ENCODE measurements at places on chromosomes 6 and 20.

DNA sequence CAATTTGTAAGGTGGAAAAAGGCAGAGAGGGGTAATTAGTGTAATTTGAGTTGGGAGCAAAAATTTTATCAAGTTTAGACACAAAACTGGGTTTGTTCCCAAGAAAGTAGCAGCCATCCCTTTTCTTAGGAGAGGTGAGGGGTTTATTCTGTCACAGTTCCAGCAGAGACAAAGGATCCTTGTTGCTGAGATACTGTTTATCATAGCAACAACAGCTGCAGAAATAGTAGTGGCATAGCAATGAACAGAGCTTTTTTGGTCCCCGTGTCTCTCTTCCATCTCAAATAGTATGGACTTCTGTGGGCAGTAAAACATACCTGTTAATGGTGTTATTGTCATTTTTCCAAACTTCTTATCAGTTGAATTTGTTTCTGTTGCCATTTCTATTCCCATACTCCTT is 23.9 kb downstream of the ZKSCAN8 start:
- no peak for DNase-seq

GRCh38 chr6:96522465-96523009 is 931 bp downstream of the UFL1 start:
- no peak for DNase-seq

DNA sequence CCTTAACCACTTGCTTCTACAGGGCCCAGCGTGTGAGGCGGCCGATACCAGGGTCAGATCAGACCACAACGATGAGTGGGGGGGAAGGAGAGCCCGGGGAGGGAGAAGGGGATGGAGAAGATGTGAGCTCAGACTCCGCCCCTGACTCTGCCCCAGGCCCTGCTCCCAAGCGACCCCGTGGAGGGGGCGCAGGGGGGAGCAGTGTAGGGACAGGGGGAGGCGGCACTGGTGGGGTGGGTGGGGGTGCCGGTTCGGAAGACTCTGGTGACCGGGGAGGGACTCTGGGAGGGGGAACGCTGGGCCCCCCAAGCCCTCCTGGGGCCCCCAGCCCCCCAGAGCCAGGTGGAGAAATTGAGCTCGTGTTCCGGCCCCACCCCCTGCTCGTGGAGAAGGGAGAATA is 2.8 kb downstream of the RING1 start:
- DNase-seq = no peak

DNA sequence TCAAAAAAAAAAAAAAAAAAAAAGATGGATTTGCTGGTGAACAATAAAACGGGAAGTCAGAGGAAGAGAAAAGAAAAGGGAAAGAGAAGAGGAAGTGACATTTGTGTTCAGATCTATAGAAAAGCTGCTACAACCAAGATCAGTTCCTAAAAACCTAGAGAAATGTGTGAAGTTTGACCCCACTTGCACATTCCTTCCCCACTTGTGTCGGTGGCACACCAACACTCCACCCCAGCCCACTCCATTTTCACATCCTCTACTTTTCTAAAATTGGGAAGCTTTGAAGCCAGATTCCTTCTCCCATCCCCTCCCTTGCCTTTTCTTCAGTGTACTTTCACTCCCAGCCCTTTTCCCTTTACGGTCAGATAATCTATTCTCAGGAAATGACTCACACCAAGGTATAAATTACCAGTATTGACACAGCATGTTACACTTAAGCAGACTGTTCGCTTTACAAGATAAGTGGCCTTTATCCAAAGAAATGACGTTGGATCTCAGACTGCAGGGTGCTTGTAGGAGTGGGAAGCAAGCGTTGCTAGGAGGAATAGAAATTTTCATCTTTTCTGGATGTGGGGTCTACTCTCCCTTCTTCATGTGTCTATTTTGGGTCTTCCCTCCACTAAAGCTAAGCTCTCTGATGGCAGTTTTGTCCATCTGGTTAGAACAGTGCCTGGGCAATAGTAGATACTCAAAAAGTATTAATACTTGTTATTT is 92.5 kb upstream of the ADGRF1 start:
- no peak for DNase-seq

- DNase-seq = no peak
Measured at GRCh38 chr6:111379302-111379701, 103.7 kb downstream of the REV3L start.

GRCh38 chr6:5516036-5516435 is 254.7 kb downstream of the FARS2 start:
- DNase-seq = no peak

DNA sequence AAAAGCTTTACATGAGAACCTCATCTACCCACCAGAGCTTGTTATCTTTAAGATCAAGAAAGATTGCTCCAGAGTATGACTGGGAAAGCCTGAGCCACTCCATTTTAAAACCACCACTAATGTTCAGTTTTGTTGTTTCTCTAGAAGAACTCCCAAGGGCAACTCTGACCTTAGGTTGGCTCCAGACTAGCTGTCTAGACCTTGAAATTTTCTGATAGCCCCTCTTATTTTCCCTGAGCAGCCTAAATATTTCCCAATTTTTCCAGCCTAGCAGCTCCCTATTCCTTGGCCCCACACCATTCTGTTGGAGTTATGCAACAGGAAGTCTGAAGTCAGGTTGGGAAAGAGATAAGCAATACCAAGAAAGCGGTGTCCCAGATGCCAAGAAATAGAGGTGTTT is 84.6 kb upstream of the TCF21 start:
- no peak for DNase-seq

DNA sequence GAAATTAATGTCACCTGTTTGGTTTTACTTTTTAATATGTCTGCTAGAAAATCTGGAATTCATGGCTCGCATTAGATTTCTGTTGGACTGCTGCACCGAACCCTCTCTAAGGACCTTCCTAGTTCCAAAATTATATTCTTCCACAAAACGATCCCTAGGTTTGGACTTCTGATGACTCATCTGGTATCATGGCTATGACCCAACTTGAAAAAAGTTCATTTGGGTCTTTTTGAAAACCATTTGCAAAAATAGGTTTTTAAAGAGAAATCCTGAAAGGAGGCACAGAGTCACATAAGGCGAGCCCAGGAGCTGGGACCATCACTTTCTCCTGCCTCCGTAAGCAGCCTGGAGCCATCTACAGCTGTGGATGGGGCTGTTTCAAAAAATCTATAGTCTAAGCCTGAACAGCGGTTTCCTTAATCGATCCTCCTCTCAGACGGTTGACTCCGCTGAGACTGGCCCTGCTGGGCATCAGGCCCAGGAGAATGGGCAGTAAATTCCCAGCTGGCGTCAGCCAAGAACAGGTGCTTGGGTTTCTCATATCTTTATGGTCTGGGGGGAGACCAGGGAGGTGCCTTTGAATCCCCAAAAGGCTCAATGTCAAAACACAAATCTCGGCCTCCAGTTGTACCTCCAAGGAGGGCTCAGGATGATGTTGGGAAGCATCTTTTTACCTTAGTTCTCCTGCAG is 44.6 kb downstream of the SLC24A3 start:
- no peak for DNase-seq

DNA sequence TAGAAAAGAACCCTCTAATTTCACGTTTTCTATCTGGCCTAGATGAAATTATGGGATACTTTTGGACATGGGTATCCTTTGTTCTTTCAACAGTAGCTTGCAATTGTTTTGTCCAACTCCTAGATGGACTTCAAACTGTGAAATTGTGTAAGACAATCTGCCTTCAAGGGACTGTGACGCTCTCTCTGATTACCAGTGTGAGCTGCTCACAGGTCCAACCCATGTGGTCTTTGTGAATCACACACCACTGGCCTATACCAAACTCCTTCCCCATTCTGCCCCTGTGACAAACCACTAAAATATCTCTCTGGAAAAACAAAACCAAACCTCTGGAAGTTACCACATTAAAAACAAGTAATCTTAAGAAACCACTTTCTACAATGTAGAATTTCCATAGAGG is 59.5 kb downstream of the NINL start:
- DNase-seq = no peak

DNA sequence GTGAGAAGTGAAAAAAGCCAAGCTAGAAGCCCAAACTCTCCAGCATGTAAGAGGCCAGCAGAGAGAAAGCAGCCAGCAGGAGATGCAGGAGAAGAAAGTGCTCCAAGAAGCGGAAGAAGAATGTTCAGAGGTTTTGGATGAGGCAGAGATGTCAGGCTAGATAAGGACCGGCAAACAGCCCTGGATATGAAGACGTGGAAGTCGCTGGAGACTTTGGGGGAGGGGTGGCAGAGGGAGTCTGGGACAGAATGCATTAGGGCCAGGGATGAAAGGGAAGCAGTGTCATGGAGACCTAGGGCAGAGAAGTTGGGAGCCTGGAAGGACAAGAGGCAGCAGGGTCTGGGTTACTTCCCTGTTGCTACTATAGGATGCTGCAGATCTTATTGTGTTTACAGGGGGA is 5.3 kb upstream of the SCUBE3 start:
- no peak for DNase-seq

GRCh38 chr20:39645131-39645530 is 683.0 kb downstream of the DHX35 start:
- no peak for DNase-seq

- no peak for DNase-seq
Measured at GRCh38 chr6:28369463-28369862, 19.7 kb downstream of the ZKSCAN3 start.

All from esophagus squamous epithelium (tissue), 5 donors.